ENCODE measurements at places on chromosomes 16 and 17.
A peak's percentile ranks its signal among the peaks of the same experiment; 100 is the strongest.

GRCh38 chr16:15536843-15537242, 102.5 kb downstream of the BMERB1 start:
- DNase-seq: no peak

GRCh38 chr17:68403122-68403521, 54.2 kb downstream of the WIPI1 start:
- DNase-seq: no peak

DNA sequence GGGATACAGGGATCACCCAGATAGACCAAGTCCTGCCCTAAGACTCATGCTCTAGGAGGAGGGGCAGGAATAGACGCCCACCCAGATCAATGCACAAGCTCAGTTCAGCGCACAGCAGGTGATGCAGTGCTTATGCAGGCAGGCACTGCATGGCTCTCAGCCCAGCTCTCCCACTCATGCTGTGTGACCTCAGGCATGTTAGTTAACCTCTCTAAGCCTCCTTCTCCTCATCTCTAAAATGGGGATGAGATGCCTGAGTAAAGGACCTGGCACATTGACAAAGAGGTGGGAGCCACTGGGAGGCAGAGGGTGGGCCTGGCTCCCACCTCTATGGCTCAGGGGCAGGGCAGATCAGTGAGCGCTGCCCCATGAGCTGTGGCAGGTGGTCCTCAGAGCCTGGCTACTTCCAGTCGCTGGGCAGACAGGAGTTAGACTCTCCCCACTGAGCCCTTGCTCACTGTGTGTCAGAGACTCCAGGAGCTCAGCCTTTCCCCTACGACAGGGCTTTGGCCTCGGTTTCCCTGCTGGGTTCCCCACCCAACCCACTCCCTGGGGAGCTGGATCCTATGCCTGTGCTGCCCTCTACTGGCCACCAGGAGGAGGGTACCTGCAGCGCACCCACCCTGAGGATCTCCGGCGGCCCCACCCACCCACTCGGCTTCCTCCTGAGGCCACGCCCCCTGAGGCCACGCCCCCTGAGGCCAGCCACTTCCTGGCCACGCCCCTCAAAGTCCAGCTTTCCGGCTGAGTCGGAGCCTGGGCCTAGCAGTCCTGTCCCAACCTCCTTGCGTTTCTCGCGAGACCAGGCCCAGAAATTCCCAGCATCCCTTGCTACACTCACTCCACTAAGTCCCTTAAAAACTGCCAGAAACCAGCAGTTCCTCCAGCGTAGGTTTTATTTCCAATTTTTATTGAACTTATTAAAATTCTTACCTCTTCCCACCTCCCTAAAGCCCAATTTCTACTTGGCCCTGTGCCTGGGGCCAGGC, 196.1 kb downstream of the GSG1L start:
- peak; percentile 77 for DNase-seq

- no peak for DNase-seq
Observed at GRCh38 chr17:79071161-79071740, 3.4 kb upstream of the ENGASE start.

DNA sequence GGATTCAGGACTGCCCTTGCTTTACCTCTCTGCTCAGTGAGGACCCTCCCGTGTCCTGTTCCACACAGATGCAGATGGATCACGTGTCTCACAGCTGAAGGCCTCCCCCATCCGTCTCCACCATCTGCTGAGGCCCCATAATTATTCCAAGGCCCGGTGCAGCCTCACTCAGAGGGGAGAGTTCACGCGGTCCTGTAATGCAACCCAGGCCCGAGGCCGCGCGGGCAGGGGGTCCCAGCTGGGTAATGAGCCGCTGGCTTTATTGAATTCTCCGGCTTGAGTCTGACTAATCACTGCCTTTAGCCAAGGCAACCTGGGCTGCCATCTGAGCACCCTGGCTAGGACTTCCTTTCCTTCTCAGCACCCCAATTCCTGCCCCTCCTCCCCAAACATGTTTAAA, 4.4 kb upstream of the WFIKKN2 start:
- no peak for DNase-seq

DNA sequence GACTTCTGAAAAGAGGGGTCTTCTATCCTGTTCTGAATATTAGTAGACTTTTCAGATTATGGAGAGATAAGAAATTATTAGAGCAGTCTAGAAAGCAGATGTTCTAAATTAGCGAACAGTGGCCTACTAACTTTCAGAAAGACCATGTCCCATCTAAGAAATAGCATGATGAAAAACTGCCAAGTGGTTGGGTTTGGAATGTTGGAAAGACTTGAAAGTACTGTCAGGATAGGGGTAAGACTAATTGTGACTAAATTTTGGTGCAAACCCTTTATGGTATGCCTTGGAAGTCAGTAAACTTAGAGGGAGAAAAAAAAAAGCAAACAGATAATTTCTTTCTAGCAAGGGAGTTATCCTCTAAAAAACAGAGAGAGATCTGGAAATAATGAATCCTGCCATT, 41.1 kb downstream of the TANGO6 start:
- no peak for DNase-seq

DNA sequence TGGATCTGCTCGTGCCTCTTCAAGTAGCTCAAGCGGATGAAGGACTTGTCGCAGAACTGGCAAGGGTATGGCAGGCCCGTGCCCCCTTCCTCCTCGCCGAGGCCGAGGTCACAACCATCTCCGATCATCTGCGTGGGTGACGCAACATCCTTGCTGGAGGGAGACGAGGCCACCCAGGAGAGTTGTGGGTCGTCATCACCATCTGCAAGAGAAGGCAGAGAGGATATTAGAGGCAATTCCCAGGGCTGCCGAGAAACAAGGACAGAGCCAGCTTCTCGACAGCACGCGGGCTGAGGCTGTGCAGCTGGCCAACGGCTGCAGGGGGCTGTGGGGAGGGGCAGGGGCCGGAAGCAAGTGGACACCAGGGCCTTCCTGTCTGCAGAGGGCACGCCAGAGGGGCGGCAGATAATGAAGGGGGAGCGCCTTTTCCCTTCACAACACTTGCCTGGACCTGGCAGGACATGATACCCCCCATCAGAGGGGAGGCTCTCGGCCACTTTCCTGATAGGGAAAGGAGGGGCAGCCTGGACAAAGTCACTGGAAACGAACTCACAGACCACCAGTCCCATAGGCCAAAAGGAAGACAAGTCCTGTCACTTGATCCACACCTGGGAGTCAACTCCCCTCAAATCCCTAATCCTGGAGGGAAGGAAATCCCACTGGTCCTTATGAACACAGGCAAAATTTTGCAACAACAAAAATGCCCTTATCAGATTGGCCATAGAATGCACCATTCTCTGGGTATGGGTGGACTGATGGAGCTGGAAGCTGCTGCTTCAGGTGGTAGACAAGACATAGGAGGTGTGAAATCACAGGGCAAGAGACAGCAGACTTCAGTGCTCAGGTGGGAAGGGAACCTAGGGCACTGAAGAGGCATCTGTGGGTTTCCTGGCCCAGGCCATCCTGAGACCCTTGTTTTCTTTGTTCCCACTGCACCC, 217.0 kb downstream of the ZNF423 start:
- DNase-seq: no peak

GRCh38 chr16:77788181-77789084, at the start of gene VAT1L:
Gene VAT1L (plus strand): TSS chr16:77788564. CDS start chr16:77788683, 119 bp downstream.
- DNase-seq: no peak

DNA sequence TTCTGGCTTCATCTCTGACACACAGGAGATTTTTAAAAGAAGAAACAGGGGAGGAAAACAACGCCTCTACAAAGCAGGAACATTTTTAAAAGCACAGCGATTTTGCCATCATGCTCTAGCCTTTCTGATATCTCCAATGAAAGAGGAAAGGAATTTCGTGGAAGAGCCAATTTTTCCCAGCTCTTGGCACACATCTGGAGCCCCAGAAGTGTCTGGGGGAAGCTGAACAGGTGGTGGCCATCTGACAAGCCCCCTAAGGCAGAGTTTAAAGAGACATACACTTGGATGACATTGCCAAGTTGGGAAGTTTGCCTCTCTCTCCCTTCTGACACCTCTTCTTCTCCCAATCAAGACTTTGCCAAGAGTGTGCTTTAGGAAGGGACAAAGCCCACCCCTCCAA, 82.1 kb downstream of the CCT6B start:
- no peak for DNase-seq

DNA sequence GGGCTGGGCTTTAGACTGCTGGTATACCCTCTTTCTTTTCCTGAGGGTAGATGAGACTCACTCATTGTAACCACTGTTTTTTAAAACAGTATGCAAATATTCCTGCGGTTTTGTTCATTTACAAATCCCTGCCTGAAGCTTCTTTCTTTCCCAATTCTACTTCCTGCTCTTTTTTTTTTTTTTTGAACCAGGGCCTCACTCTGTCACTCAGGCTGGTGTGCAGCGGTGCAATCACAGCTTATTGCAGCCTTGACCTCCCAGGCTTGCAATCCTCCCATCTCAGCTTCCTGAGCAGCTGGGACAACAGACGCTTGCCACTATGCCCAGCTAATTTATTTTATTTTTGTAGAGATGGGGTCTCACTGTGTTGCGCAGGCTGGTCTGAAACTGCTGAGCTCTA, 8.0 kb upstream of the SULT1A1 start:
- DNase-seq: no peak

- DNase-seq: no peak
Observed at GRCh38 chr16:1059310-1059709, 13.2 kb upstream of the SSTR5 start.

DNA sequence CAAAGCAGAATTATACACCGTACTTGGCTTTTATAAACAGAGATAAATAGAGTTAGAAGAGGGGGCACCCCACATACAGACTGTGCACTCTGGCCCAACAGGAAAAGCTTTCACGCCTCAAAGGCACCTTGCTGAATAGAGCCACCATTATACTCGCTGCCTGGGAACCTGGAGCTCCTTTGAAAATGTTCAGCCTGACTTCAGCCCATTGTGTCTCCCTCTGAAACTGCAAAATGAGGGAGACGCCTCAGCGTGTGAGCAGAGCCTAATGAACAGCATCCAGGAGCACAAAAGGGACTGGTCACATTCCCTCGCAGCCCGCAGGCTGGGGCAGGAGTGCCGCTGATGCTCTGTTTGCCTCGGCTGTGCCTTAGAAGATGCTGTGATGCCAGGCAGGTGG, 46.3 kb downstream of the ABCC12 start:
- DNase-seq: no peak

- DNase-seq: no peak
Observed at GRCh38 chr17:48543854-48544348, 1.0 kb downstream of the HOXB2 start.

DNA sequence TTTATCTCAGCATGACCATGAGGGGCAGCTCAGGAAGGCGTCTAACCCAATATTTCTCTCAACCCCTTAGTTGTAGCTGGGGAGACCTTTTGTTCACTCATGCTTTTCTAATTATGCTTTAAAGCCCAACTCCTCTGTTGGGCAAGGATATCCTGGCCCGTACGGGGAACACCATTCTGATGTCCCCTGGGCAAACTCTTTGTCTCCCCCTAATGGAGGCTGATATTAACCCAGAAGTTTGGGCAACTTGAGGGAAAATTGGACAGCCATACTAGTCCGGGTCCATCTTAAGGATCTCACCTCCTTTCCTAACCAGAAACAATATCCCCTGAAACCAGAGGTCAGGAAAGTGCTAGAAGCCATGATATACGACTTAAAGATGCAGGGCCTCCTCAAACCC, 143.7 kb upstream of the COX10 start:
- DNase-seq: no peak

DNA sequence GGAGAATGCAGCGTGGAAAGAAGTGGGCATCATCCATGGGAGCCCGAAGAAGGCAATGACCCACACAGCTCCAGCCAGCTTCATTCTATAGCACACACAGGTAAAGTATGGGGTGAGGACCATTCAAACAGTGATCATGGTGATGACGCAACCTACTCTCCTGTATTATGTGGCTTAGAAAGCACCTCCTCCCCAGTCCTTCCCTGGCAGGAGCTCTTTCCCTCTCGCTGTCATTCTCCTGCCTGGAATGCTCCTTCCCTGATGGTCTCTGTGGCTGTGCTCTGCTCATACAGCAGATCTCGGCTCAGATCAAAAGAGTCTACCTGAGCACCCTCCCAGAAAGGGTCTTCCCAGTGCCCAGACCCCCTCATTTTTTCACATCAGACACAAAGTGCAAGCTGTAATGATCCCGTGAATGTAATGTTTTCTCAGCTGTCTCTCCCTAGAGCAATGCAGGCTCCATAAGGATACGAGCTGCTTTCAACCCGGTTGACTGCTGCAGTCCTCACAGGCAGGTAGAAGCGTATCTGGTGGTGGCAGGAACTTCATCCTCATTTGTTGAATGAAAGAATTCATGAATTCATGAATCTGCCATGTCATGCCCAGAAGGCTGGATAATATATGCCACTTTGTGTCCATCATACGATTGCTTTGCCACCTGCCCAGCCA, 248.8 kb downstream of the HS3ST3A1 start:
- DNase-seq: no peak

DNA sequence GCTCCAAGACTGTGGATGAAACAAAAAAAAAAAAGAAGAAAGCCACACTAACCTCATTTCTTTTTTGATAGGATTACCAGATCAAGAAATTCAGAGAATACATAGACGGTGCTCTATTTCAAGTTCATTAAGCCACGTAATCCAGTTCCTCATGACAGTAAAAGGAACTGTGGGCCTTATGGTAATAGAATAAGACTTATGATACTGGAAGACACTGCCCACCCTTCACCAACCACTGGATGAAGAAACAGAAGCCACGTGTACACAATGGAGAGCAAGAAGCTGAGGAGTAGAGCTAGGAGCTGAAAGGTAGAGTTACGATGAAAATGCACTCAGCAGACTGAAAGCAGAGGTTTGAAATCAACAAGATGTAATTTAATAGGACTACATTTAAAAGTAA, 11.2 kb downstream of the NCBP3 start:
- DNase-seq: no peak

DNA sequence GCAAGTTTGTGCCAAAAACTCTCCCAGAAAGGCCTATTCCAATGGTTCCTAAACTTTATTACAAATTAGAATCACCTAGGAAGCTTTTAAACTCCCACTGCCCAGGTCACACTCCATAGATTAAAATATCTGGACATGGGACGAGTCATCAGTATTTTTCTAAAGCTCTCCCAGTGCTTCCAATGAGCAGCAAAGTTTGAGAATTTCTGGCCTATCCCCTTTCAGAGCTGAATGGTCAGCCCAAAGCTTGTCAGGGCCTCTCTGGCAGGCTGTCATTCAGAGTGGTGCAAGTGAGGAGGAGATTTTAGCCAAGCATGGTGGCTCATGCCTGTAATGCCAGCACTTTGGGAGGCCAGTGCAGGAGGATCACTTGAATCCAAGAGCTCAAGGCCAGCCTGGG, 2.4 kb downstream of the BCL6B start:
- DNase-seq: no peak

- no peak for DNase-seq
Observed at GRCh38 chr16:66490774-66491715, 58.9 kb downstream of the TK2 start.

GRCh38 chr16:84228256-84228838, 11.5 kb downstream of the KCNG4 start:
- no peak for DNase-seq

GRCh38 chr17:80969030-80969673, 22.5 kb upstream of the CHMP6 start:
- no peak for DNase-seq

DNA sequence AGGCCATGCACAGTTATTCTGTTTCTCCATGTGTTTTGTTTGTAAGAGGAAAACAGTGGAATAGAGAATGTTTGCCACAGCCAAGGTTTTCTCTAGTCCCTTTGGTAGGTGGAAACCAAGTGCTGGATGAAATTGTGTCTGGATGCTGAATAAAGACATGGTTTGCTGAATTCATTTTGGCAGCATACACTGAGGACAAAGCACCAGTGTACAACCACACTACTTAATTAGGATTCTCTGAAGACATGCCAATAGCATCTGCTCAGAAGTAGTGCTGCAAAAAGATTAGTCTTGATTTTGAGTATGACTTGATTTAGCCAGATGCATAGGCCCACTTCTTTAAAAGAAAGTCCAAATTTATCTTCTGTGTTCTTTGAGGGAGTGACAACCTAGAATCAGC, 230.5 kb upstream of the CACNG5 start:
- DNase-seq: no peak

GRCh38 chr16:15946257-15947044, 3.0 kb upstream of the ABCC1 start:
- no peak for DNase-seq
